ENCODE measurements at places on chromosomes 6 and 20.

DNA sequence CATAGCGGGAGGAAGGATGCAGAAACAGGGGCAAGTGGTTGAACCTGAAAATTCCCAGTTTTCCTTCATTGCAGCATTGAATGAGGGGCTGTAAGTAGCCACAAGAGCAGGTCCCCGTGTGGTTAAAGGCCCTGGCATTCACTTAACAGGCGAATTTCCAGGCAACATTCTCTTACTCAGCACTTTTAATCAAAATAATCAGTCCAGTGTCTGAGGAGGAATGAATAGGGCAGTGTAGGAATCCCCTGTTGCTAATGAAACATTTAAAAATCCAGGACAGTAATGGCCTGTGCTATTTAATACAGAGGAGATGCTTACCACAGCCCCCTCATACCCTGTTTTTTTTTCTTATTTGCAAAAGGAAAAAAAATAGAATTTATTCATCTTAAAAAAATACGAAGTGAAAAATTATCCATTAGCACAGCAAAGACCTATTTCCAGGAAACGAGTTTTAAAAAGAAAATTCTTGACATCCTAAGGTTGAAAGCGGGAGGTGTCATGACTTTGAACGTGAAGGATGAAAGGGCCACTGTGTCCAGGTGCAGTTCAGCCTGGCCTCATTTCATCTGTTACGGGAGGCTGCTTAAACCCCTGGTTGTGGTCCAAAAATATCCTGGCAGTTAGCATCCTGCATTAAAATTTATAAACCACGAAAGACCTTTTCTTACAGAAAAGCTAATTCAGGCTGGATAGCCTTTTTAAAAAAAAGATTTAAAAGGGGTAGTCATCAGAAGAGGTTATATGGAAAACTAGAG, 20.2 kb downstream of the MYLK4 start:
- no peak for DNase-seq

GRCh38 chr6:163529605-163530004, 115.1 kb downstream of the QKI start:
- DNase-seq = no peak

DNA sequence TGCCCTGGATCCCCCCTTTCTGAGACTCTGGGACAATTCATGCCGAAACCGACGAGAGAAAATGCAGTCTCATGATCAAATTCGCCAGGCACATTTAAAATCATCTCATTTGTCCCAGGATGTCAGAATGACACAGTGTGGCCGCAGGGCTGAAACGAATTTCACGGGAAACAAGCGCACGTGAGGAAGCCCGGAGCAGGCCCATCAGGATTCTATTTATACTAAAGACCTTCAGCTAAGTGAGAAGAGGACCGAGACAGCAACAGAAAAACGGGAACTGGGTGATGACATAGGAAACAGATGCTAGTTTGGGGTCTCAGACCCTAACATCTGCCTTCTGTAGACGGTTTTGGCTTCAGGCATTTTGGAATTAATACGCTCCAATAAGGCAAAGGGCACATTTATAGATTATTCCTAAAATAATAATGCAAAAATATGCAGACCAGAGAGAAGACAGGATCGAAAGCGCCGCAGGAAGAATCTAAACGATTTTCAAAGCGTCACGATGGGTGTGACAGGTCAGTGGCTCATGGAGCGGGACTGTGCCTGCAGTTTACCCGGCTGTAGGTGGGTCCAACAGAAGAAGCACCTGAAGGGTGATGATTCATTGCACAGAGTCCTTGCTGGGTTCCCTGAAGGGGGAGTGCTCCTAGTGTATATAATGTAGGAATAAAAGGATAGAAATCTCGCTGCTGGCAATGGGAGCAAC, 80.8 kb upstream of the MPC1 start:
- no peak for DNase-seq

DNA sequence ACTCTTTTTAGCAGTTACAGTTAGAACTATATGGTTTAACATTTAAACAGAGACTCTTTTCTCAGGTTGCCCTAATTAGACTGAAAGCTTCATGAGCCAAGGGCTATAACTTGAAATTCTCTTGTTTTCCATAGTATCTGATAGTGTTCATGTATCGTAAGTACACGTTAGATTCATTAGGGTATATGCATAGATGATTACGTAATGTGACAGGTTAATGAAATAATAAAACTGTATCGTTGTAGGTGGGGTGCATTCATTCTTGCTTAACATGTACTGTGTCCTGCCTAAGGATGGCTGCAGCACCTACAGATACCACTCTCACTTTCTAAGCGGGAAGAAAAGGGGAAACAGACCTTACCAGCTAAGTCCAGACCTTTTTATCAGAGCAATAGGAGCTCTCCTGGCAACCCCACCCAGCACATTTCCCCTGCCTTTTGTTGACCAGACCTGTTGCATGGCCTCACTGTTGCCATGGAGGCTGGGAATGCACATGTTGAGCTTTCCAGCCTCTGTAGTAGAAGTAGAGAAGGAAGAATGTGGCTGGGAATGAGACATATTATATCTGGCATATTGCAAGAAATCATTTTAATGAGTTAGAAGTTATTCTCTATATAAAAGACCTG, 83.0 kb downstream of the MAP3K4 start:
- no peak for DNase-seq

DNA sequence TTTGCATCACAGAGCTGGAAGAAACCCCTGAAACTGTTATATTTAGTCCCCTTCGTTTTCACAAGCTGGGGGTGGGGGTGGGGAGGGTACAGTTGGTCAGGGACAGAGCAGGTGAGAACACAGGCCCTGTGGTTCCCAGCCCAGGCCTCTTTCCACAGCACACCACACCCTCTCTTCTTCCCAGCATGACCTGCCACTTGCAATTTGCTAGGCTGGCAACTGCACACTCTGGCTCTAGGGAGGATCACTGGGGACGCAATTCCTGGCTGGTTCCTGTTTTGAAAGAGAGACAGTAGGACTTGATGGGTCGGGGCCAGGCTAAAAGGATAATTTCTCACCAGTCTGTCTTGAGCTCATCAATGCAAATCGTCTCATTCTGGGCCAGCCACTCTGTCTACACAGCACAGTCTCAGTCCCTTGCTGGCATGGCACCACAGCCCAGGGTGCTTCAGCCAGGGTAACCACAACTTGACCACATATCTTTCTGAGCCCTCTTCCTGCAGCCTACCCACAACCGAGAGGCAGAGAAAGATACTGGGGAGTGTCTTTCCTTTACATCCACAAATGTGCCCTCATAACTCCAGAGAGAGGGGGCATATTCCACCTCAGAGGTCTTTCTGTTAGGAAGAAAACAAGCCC, 41.7 kb upstream of the EMILIN3 start:
- peak; percentile 75 for DNase-seq

- no peak for DNase-seq
Measured at GRCh38 chr6:11329726-11330412, 97.4 kb upstream of the NEDD9 start.

DNA sequence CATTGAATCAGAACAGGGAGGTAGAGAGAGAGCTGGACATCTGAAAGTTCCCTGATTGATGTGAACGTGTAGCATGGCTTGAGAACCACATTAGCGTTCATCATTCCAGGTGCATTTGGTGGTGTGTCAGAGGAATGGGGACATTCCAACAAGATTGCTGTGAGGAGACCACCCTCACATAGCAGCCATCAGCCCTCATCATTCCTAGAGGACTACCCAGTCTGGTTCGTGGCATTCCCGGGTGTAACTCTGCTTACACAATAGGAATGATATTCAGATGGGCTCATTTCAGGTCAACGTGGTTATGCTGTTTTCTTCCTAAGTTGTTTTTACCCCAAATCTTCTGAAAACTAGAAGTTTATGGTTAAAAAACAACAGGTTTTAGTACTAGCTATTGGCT, 62.2 kb upstream of the KLHL31 start:
- no peak for DNase-seq

DNA sequence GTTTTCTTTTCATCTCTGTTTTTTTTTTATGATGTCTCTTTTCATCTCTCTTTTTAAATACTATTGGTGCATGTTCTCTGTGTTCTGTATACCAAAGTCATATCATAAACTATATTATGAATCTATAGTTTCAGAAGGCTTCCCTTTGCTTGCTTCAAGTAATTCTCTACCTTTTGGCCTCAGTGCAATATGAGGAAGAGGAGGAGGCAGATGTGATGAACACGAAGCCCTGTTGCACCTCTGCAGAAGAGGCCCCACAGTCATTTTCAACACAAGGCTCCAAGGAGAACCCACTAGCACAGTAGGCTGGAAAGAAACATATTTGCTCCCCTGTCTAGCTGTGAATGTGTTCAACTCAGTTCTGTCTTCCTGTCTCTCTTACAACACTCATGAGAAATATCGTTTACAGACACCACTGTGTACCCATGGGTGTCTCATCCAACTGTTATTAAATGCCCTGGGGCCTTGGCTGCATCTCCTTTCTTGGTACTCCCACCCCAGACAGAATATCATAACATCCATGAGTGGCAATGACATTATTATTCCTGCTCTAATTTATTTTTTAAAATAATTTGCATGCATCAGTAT, 122.6 kb upstream of the SHLD1 start:
- no peak for DNase-seq

- no peak for DNase-seq
Measured at GRCh38 chr6:1482381-1483166, 93.2 kb downstream of the FOXF2 start.

DNA sequence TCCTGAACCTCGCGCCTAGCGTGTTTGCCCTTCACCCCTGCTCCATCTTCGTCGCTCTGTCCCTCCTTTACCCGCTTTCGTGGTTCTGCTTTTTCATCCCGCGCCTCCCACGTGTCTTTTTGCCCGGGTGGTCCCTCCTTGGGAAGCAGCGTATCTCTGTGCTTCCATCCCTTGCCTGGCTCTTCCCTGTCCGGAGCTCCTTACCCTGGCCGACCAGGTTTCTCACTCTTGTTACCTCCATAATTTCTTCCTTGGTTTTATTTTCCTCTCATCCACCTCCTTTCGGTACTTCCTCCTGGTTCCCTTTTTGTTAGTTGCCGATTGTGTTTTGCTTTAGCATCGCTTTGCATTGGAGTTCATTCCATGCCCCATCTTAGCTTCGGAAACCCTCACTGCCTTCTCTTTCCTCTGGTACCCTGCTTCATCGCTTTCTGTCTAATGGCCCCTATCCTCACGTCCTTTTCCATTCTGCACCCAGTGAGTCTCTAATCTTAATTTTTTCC, 735 bp downstream of the FAM135A start:
- no peak for DNase-seq

All from gastrocnemius medialis (tissue), 4 donors.